NCI-H774 (cell line): ENCODE measurements at places on chromosomes 4 and X.

- no peak for DNase-seq
These were observed 274.9 kb upstream of the LDB2 start for GRCh38 chr4:17173300-17173699.

DNA sequence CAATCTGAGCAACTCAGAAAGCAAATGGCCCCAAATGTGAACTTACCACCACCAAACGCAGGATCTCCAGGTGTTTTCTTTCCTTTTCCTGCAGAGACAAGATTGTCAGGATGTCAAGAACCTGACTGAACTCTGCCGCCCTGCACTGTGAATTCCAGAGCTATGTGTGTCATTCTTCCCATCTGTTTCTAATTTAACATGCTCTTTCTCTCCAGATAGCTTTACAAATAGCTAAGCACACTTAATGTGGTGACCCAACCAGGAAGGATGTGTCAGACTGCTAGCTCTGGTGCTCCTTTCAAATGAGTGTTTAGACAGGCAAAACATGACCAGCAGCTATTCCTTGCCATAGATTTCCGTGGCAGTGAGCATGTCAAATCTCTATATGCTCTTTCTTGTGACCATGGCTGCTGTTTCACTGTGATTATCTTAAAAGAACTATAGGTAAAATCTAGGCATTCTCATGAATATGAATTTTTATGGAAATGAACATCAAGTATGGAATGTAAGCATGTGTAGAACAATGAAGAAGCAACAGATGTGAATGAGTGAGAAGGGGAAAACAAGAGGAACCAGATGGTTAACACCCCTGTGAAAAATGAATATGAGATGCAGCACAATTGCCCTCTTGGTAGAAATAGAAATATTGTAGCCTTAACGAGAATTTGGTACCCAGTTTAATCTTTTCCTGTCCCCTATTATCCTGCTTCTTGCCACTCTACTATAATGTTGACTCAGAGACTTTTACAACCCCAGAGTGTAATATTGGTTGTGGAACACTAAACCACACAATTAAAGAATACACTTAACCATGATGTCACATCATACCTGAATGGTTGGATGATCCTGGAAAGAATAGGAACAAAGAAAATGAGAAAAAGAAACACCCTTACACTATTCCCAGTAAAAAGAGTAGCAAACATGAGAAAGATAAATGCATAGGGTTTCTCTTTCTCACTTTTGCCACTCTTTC is 247.8 kb upstream of the DKK2 start:
- DNase-seq = no peak

- no peak for DNase-seq
These were observed 24.4 kb downstream of the RELL1 start for GRCh38 chr4:37661772-37662171.

GRCh38 chr4:93749292-93749761 is 79.2 kb upstream of the ATOH1 start:
- no peak for DNase-seq

DNA sequence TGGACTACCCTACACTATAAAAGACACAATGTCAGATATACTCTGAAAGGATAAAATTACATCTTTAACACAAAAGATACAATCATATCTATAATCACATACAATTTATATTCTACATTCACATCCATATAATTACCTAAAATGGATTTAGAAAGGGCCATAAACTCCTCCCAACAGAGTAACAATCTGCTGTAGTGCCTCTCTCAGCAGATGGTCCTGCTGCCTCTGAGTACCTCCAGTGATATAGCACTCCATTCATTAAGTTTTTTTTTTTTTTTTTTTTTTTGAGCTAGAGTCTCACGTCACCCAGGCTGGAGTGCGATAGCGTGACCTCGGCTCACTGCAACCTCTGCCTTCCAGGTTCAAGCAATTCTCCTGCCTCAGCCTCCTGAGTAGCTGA is 7.4 kb downstream of the ANKRD37 start:
- no peak for DNase-seq

- peak; percentile 1 for DNase-seq
These were observed 246.3 kb downstream of the BANK1 start for GRCh38 chr4:102036619-102037376.

GRCh38 chr4:101066626-101067170 is 280.6 kb downstream of the PPP3CA start:
- DNase-seq = no peak

- no peak for DNase-seq
These were observed 6.9 kb upstream of the VEGFC start for GRCh38 chr4:176799653-176800052.

DNA sequence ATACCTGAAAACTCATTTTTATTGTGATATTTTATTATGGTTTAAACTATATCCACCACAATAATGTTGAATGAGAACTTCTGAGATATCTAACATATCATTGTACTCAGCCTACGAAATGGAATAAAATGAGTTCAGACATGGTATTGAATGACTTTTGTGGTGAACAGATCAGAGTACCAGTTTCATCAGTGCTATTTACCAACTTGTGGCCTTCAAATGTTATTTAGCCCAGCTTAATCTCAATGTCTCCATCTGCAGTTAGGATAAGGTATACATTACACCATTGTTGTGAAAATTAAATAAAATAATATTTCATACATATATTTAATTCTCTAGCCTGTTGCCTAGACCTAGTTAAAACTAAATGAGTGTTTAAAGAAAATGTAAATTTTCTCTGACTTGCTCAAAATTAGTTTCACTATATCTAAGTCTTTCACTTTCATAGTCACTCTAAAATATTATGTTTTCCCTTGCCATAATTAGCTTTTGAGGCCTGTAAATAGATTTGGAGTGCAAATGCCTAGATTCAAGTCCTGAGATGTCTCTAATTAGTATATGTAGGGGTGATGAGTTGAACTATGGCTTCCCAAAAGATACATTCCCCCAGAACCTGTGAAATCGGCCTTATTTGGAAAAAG is 594.2 kb downstream of the STPG2 start:
- DNase-seq = no peak

GRCh38 chr4:37827030-37827685 is 672 bp downstream of the PGM2 start:
- DNase-seq = no peak

- no peak for DNase-seq
These were observed 68.0 kb downstream of the ACOX3 start for GRCh38 chr4:8372506-8372905.

DNA sequence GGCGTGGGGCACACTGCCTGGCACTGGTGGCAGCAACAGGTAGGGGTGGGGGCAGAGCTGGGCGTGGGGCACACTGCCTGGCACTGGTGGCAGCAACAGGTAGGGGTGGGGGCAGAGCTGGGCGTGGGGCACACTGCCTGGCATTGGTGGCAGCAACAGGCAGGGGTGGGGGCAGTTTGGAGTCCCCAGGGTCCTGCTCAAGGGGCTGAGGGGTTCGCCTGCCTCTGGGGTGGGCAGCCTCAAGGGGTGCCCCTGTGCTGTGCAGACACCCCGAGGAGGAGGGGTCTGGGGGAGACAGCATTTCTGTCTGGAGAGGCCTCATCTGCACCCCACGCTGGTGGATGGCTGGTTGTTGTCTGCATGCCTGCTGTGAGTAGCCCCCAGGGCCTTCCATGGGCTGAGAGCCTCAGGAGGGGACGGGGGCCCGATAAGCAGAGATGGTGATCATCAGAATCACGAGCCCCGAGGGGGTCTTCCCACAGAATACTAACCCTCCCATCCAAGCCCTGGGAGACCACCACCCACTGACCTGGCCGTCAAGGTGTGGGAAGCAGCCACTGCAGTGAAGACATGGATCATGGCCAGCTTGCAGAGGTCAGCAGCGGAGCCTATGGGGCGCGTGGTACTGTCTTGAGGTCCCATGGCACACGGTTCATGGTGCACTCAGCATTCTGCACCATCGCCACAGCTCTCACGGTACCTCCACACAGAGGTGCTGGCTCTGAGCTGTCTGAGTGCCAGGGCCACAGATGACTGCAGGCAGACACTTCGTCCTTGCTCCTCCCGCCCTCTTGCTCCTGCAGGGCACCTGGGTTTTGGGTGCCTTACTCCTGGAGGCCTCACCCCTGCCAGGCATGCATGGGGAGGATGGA is 21.5 kb downstream of the NAT8L start:
- no peak for DNase-seq

- no peak for DNase-seq
These were observed 24.5 kb upstream of the TAPT1 start for GRCh38 chr4:16250661-16251365.

DNA sequence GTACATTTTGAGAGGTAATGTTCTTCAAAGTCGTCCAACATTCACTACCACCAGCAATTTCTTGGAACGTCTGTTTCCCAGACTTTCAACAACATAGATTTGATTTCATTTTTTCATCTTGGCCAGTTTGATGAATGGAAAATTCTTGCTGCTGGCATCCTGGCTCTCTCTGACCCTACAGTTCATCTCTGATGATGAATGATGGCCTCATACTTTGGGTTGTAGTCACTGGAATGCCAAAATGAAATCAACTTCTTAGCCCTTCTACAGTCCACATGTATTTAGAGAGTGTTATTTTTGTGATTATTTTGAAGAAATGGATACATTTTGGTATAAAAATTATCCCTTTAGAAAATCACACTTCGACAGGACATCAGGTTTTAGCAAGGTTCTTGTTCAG is 8.8 kb downstream of the CHST7 start:
- no peak for DNase-seq

DNA sequence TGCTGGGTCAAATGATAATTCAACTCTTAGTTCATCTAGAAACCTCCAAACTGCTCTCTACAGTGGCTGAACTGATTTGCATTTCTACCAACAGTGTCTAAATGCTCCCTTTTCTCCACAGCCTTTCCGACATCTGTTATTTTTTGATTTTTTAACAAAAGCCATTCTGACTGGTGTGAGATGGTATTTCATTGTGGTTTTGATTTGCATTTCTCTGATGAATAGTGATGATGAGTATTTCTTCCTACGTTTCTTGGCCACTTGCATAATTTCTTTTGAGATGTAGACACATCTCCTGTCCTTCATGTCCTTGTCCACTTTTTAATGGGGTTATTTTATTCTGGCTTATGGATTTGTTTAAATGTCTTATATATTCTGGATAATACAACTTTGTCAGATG is 298.2 kb upstream of the ARSJ start:
- no peak for DNase-seq

DNA sequence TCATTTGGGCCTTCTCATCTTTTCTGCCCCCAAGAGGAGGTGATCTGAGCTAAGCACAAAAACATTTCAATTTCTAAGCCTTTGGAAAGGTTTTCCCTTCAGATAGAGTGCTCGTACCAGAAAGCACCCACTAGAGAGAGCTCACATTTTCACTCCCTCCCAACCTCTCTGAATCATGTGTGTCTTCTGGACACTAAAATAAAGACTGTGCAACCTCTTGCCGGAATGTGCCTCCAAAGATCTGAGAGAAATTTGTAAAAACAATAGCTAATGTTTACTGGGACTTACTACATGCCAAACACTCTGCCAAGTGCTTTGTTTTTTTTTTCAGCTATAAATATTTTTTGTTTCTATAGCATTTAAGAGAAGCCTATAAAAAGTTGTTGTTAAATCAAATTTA is 120.6 kb upstream of the LNX1 start:
- DNase-seq = no peak

DNA sequence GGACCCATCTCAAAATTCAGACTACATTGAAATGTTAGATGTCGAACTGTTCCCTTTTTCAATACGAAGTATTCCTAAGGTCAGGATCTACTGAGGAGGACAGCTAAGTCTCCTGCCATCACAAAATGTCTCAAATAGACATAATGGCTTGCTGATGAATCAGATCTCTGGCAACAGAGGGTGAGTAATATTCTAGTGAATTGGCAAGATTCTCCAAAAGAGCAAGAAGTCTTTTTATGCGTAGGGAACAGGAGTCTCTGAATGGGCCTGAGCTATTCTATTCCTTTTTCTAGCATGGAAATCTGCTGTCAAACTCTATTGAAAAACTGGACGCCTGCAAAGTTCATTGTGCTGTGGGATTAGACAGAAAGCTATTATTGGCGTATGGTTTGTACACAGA is 145.4 kb downstream of the FNIP2 start:
- DNase-seq = no peak

DNA sequence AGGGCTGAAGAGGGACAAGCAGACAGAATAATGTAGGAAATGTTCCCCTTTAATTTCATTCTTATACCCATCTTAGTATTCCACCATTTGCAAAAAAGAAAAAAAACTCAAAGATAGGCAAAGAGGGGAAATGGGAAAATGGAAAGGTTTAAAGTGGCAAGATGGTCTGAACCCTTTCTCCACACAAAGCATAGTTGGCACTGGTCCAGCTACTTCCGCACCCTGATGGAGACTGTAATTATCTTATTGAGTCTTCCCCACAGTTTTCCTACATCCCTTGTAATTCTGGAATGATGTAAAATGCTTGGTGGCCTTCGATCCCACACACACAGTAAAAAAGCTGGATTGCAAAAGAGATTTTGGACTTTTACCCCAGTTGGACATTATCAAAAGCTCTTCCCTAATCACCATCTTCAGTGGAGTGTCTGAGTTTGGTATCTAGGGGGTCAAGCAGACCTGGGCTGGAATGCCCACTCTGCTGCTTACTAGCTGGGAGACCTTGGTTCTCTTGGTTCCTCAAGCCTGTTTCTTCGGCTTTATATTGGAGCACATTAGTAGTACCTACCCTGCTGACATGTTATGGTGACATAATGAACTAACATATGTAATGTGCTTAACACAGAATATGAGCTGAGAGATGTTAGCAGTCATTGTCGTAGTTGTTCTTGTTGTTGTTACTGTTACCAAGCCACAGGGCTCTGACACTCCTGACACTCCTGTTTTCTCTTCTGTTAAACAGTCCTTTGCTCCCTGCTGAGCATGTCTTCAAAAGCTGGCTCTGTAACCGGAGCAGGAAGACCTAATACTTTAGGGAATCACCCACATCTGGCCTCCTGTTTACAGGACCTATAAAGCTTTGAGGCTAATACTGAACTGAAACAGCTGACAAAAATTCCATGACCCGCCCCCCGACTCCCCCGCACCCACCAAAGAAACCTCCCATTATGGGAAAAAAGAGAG is 4.7 kb downstream of the SRPX2 start:
- DNase-seq = no peak

- DNase-seq = no peak
These were observed 130.4 kb downstream of the ARHGAP6 start for GRCh38 chrX:11535156-11535919.

GRCh38 chr4:94403751-94404150 is 48.0 kb upstream of the PDLIM5 start:
- no peak for DNase-seq

DNA sequence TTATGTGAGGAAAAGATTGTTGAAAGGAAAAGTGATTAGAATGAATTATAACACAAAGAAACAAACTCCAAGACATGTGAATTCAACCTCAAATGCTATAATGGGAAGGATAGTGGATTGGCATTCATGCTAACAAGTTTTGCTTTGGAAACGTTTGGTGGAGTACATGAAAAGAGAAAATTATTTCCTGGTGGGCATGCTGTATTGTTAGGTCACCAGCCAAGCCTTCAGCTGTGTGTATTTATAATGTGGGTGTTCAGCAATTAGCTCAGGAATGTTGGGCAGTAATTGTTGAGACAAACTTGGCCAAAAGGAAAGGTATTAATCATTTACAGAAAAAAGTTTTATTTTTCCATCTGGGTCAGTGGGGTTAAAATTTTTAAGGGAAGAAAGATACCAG is 198.9 kb upstream of the ARSJ start:
- DNase-seq = no peak

- no peak for DNase-seq
These were observed 263.8 kb upstream of the IGFBP7 start for GRCh38 chr4:57373991-57374390.

GRCh38 chrX:82666355-82666754 is 841.7 kb upstream of the POU3F4 start:
- no peak for DNase-seq
